ENCODE measurements at places on chromosomes 3 and 15.

DNA sequence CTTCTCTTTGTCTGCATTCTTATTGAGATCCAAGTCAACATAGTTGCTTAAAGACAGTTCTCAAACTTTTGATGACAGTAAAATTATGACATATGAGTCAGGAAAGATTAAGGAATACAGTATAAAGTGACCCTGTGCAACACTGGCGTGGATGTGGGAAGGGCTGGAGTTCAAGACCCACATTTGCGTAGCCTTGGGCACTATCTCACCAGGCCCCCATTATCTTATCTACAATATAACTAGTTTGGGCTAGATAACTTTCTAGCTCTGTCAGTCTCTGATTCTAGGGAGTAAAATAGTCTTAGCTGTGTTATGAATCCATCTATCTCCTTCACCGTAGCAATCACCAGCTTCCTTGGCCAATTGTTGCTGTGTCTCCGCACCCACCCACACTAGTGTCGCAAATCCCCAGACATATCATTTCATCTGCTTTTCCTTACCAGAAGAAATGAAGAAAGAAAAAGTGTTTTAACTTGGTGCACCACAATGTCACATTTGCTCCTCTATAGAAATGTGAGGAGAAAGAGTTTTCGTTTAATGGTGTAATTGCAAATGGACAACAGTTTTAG lies 14.9 kb upstream of the TM4SF4 start:
- no peak for DNase-seq

DNA sequence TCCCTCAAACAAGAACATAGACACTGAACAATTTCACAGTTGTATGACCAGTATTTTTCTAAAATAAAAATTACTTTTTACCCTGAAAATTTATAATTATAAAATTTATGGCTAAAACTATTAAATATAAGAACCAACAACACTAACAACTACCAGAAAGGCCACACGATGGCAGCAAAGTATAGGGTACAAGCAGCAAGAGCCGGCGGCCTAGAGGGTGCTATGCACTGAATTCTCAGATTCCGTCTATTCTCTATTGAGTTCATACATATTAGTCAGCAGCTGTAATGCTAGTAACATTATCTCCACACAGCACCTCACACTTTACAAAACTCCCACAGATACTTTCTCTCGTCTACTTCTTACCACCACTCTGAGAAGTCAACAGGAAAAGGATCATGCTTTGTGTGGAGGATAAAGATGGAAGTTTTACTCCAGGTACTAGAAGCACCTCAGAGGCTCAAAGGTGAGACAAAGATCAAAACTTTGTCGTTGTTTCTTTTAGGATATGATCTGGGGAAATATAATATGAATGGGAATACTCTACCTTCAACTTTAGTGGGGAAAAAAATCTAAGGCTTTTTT lies 160.5 kb downstream of the FGF12 start:
- DNase-seq: peak; percentile 15

- DNase-seq: no peak
Measured at GRCh38 chr3:1252061-1252430, 159.2 kb downstream of the CNTN6 start.

DNA sequence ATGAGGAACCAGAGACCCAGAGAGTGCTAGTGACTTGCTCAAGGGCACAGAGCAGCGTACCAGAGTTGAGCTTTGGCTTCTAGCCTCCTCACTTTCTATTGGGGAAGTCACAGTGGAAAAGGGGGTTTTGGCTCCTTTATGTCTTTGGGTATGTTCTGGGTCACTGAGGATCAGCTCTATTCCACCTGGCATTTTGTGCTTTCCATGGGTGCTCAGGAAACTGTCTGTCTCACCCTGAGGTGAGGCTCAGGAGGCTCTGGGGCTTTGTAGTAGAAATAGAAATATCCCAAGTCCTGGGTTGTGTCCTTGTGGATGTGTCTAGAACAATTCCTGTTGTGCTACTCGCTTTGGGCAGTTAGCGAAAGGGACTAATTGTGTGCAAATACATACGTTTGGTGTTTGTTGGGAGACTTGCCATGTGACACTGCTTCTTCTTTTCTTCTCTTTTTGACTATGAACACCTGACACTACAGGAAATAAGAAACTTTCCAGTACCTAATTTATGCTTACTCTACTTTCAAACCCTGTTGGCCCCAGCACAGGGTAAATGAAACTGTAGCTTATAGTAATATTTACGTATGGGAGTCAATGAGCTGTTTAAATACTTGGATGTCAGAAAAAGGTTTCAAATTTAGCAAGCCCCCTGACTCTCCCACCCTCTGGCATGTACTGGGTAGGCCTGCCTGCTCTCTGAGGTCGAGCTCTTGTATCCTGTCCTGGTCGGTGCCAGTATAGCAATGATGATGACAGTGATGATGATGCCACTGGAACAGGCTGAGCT lies 35.6 kb downstream of the SMAD3 start:
- DNase-seq: no peak

DNA sequence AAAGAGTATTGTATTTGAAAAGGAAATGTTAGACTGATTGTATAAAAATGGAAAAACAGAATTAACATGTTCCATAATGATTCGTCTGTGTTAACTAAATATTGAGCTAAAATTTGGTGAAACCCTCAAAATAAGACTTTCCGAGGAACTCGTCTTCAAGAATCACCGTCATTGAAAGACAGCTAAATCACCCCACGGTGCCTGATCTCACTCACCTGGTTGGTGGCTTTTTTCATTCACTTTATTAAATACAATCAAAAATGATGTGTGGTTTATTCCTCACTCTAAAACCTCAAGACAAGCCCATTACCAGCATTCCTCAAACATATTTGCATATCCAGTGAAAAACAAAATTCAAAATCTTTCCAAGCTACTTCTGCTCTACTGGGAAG lies 153.9 kb downstream of the FOXP1 start:
- no peak for DNase-seq

GRCh38 chr3:5768281-5768945 lies 580.9 kb downstream of the EDEM1 start:
- no peak for DNase-seq

- no peak for DNase-seq
Measured at GRCh38 chr15:71916834-71917233, 106.5 kb downstream of the NR2E3 start.

DNA sequence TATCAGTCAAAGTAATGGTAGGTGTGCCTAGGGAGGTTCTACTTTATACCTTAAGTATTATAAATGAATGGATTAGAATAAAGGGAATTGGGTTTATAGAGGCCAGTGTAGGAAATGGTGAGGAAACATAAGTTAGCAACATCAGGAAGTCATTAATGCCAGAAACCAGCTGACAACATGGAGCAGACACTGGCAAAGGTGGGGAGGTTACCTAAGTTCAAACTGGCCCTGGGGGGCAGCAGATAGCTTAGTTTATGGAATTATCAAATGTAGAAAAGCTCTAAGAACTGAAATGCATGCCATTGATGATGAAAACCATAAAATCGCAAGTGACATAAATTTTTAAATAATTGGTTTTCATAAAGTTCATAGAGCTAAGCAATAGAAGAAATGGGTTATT lies 498.6 kb downstream of the NAALADL2 start:
- no peak for DNase-seq

DNA sequence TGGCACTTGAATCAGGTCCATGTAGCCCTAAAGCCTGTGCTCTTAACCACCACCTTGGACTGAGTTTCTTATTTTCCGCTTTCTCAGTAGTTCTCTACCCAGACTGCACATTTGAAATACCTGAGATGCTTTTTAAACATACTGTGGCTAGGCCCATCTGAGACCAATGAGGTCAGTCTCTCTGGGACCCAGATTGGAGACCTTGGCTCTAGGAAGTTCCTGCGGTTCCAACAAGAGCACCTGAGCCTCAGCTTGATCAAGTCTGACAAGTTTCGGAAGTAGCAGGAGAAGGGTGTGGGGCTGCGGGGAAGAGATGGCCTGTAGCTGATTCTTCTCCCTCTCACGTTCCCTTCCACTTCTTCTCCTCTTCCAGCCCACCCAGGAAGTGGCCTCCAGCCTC lies 11.5 kb upstream of the TSEN2 start:
- DNase-seq: no peak

DNA sequence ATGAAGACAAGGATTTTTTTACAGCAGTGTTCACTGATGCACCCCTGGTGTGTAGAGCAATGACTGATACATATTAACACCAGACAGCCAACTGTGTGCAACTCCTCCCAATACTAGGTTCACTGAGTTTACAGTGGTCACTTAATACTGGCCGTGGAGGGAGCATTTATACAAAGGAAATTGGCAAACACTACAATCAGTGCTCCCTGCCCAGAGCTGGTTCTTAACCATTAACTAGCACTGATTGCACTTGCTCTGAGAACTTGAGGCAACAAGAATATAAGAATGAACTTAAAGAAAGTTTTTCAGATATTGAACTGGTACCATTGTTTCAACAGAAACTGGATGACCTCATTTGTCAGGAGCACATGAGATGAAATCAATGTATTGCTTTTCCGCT lies 110.6 kb downstream of the MAGI1 start:
- no peak for DNase-seq

GRCh38 chr3:151918253-151919029 lies 45.0 kb downstream of the SUCNR1 start:
- DNase-seq: peak; percentile 37

GRCh38 chr3:37050282-37050681 lies 57.0 kb downstream of the MLH1 start:
- no peak for DNase-seq

All from CD4-positive, alpha-beta T cell treated with Interleukin-1 beta for 1 hour (primary cell).